ENCODE measurements at places on chromosomes 12 and 14.

GRCh38 chr14:85178864-85179263, 351.1 kb upstream of the FLRT2 start:
- DNase-seq: no peak

DNA sequence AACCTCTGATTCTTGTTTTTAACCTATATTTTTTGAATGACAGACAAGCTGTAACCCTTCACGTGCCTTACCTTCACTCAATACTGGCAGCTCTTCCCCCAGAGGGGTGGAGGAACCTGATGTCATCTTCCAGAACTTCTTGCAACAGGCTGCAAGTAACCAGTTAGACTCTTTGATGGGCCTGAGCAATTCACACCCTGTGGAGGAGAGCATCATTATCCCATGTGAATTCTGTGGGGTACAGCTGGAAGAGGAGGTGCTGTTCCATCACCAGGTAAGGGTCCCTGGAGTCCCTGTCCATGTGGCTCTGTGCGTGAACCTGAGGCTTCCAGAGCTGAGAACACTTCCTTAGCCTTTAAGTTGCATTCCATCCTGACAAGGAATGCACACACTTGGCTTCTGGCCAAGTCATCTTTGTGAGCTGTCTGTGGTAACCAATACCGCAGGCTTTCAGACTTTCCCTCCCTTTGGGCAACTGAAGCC, 22.7 kb downstream of the TRAFD1 start:
- DNase-seq: no peak

- no peak for DNase-seq
Observed at GRCh38 chr12:57215668-57216013, 953 bp upstream of the NXPH4 start.

GRCh38 chr14:51535443-51536044, 116.2 kb upstream of the FRMD6 start:
- DNase-seq: no peak

DNA sequence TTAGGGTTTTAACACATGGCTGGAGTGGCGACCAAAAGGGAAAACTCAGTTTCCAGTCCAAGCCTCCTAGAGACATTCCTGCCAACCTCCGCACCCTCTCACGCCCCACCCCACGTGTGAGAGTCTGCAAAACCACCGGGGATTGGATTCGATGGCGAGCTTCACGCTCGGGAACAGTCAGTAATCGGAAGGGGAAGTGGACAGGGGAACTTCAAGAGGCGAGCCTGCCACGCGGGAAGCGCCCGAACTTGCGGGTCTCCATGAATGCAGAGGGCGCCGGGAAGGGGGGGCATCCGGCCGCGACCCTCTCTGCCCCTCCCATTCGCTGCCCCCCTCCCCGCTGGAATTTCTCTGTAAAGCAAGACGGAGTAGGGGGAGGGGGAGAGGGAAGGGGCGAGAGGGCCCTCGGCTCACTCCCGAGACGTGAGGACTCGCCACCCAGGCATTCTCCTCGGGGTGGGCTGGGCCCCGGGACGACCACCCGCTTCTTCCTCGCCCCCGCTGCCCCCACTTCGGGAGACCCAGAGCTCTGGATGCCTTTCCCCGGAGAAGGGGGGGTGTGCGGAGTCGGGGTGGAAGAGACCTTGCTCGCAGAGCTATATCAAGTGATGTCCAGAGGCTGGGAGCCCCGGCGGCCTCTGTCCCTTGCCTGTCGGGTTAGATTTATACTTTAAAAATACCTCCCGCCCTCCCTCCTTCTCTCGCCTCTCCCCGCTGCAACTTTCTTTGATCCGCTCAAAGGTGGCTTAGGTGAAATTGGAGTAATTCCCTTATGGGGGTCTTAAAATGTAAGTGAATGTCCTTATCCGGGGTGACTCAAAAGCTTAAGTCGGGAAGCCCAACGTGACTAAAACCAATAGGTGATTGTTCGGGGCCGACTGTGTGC, 2.5 kb upstream of the CCND2 start:
- peak; percentile 44 for DNase-seq

- no peak for DNase-seq
Observed at GRCh38 chr12:89686311-89686710, 22.3 kb downstream of the ATP2B1 start.

DNA sequence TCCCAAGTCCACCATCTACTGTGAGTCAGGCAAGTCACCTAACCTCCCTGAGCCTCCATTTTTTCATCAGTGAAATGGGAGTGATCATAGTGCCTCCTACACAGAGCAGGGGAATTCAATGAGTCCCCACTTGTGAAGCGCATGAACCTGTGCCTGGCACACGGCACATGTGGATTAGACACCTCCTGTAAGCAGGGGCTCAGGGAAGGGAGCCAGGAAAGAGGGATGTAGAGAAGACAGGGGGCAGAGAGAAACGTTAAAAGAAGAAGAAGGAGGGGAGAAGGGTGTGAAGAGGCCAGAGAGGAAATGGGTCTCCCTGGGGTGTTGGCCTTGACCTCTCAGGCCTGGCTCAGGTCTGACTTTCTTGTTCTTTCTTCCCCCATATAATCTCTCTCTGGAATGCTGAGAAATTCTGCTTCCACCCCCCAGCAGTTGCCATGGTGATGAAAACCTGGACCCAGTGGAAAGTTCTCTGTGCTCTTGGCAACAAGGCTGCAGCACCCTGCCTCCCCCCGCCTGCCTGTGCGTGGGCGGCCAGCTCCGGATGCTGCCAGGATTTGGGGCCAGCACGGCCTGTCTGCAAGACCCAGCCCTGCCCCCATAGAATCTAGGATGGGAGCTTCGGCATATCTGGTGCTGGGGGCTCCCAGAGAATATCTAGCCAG, 94.5 kb downstream of the CALM1 start:
- DNase-seq: no peak

- DNase-seq: no peak
Observed at GRCh38 chr14:65006261-65006721, 19.6 kb downstream of the FNTB start.

- no peak for DNase-seq
Observed at GRCh38 chr12:126685636-126686035, 1581.3 kb upstream of the TMEM132C start.

- DNase-seq: no peak
Observed at GRCh38 chr14:98977451-98977850, 294.5 kb downstream of the BCL11B start.

GRCh38 chr14:26966908-26967307, 369.1 kb upstream of the NOVA1 start:
- no peak for DNase-seq

DNA sequence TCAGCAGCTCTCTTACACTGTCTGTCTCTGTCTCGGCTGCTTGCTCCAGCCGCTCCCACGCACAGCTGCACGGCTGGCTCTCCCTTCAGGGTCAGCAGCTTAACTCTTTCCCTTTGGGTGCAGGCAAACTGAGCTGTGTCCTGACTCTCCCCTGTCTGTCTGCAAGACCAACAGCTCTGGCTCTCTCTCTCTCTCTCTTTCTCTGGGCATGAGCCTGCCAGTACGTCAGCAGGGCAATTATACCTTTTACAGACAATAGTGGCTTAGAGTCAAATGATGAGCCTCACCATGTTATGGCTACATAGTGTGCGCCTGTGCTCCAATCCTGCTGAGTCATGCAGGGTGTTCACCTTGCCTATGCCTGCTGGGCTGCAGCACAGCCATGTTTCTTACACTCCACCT, 120.5 kb upstream of the DDHD1 start:
- DNase-seq: no peak

GRCh38 chr12:14946162-14946561, 7.8 kb upstream of the ERP27 start:
- DNase-seq: no peak

GRCh38 chr12:101772012-101772775, 32.9 kb upstream of the SYCP3 start:
- DNase-seq: no peak

- peak; percentile 59 for DNase-seq
Observed at GRCh38 chr12:442235-442884, 17.4 kb upstream of the B4GALNT3 start.

DNA sequence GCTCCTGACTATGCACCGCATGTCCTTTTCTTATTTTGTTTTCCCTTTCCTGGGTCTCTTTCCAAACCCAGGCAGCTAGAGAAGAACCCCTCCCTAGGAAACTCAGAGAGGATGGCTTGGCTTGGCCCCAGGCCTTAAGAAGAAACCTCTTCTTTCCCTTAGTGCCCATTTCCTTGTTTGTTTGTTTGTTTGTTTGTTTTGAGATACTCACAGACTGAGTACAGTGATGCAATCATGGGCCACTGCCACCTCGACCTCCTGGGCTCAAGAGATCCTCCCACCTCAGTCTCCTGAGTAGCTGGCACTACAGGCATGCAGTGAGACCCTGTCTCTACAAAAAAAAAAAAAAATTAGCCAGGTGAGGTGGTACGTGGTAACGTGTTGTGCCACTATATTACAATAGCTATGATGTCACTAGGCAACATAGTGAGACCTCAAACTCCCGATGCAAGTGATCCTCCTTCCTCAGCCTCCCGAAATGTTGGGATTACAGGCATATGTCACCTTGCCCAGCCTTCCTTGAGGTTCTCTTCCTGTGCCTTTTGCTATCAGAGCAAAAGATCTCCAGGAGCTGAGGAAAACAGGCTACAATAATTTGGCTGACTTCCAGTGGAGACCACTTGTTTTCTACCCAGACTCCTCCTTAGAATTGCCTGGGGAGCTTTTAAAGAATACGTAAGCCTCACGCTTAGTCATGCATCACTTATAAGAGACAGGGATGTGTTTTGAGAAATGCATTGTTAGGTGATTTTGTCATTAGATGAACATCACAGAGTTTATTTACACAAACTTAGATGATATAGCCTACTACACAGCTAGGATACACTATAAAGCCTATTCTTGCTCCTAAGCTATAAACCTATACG, 34.5 kb upstream of the LGALS3 start:
- no peak for DNase-seq

DNA sequence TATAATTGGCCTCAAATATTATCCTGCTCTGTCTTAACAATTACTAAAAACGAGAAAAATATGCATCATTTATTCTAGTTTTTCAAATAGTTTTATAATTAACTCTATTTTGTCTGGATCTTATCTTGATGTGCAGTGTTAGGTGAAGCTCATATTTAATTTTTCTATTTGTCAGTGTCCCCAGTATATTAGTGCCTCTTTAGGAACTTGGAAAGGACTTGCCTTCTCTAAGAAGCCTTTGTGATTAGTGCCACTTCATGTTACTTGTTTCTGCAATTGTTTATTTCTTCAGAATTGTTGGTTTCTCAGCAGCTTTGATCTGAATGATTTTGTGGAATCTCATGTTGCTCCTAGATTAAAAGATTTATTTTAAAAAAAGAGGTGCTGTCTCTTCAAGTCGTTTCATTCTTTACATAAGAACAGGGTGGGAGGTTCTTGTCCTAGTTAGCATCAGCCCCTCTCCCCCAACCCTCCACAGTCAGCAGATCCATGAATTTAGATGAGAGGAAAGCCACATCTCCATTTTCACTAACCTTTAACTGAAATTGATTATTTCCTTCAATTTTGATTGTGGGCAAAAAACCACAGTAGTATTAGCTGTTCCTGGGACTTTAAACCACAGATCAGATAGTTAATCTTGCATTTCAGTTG, 434.4 kb downstream of the RAD51B start:
- no peak for DNase-seq

DNA sequence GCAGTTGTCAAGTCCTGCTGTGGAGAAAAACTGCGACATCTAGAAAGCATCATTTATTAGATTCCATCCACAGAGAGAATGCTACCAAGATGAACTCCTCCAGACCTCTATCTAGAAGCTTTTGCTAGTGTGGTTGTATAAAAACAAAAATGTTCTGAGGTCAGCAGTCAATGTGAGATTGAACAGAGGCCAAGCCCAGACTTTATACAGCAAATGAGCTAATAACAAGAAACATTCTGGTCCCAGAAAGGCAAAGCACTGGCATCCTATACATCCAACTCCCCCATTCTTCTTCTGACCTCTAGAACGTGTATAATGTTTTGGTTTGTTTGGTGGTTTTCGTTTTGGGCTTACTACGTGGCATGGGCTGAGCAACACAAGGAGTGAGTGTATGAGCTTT, 26.7 kb upstream of the RIN3 start:
- DNase-seq: no peak

DNA sequence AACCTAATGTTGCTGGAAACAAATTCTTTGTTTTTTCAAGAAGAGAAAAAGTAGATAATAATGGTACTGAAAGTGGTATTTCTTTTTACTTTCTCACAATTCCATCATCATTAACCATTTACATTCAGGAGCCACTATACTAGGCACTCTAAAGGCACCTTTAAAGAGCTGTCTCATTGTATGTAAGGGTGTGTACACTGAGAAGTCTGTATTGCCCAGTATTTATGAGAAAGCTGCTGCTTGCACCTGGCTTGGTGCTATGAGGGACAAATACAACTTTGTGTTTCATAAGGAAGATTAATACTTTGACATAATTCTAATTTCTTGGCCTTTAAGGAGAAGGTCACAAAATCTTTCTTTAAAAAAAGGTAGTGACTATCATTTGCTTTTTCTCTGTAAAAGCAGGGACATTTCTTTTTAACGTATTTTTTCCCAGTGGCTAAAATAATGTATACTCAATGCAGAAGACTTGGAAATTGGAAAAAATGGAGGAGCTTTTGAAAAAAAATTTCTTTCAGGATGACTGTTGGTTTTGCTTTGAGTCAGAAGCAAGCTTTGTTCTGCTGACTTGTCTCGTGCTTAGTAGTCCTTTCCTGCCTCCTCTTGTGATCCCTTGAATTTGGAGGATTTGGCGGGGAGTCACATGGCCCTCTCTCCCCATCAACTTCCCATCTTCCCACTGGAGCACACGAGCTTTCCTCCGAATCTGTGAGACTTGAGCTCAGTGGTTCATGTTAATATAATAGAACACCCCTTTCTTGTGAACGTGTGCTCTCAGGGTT, 50.1 kb downstream of the RASSF3 start:
- no peak for DNase-seq

GRCh38 chr12:90260136-90260535, 551.5 kb upstream of the ATP2B1 start:
- no peak for DNase-seq

GRCh38 chr12:18415227-18415626, 153.9 kb downstream of the PIK3C2G start:
- no peak for DNase-seq

- DNase-seq: no peak
Observed at GRCh38 chr14:95274279-95274678, 45.4 kb downstream of the CLMN start.

- DNase-seq: no peak
Observed at GRCh38 chr12:132926415-132926833, 29.7 kb downstream of the ZNF605 start.

DNA sequence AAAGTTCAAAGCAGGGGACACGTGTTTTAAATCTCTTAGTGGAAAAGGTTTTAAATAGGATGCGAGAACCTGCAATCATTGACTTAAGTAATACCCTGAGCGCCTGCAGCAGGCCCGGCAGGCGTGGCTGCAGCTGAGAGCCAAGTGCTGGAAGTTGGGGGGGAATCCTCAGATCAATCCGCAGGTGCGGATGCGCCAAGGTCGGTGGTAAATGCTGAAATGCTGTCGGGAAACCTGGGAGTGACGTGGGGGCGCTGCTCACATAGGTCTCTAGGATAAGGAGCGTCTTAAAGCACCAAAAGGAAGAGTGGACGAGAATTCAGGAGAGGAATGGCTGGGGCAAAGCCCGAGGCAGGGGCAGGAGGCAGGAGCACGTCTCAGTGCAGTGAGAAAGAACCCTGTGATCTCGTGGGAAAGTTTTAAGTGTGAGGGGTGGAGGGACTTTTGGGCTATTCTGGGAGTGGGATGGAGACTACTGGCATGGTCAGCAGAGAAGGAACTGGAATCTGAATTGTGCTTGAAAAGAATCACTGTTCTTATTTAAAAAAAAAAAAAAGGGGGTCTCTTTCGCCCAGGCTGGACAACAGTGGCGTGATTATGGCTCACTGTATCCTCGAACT, 883 bp upstream of the CDCA4 start:
- no peak for DNase-seq

Data from frontal cortex (tissue), 4 donors.